ENCODE measurements at places on chromosomes 3 and 15.
A peak's percentile ranks its signal among the peaks of the same experiment; 100 is the strongest.

GRCh38 chr15:47206358-47206978 lies 510.8 kb upstream of the SEMA6D start:
- no peak for DNase-seq

GRCh38 chr3:38473229-38473628 lies 19.5 kb downstream of the ACVR2B start:
- no peak for DNase-seq

DNA sequence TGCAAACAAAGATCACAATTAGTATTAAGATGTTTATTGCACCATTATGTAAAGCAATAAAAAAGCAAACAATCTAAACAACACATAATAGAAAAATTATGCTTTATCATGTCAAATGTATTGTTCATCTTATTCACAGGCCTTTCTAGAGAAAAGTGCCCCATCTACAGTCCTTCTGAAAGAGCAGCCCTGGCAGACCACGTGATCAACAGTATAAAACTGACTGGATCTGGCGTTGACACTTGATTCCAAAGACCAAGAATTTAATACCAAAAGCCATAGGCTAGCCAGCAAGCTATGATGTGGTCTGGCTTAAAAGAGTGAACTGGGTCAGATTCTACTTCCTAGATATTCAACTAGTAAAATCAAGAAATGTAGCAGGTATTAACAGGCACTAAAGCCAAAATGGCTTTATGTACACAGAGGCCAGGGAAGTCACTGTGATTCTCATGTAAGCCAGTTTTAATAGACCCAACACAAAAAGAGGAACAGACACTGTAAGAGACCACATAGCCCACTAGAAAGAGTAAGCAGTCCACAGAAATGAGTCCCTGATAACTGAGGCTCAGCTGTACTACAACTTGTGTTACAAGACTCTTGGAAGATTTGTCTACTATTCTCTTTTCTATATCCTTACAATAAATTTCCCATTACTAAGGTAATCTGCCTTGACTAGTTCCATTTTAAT lies 32.5 kb downstream of the DMXL2 start:
- no peak for DNase-seq

DNA sequence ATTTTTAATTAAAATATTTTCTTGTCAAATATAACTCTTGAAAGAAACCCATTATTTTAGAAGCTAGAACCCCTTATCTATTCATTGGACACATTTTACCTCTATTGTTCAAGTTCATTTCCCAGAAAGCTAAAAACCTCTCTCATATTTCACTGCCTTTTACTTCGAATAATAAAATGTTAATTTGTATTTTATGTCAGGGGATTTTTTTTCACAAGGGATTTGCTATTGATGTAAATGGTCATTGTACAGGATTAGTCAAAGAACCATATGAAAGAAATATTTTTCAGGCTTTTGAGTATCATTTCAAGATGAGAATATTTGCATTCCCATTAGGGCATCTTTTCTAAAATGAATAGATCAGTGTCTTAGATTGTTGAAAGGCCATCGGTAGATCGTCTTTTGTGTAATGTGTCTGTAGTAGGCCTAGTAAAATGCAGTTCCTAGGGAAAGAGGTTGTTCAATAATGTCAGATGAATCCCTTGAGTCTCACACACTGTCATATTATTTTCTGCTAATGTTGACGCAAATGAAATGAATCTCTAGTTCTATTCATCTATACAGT lies 114.5 kb downstream of the ROBO1 start:
- no peak for DNase-seq

- DNase-seq: peak; percentile 80
Measured at GRCh38 chr3:14452740-14453710, 50.6 kb downstream of the SLC6A6 start.

- no peak for DNase-seq
Measured at GRCh38 chr3:136545664-136546268, 206.4 kb downstream of the STAG1 start.

- DNase-seq: no peak
Measured at GRCh38 chr3:43317461-43318316, 31.3 kb downstream of the SNRK start.

DNA sequence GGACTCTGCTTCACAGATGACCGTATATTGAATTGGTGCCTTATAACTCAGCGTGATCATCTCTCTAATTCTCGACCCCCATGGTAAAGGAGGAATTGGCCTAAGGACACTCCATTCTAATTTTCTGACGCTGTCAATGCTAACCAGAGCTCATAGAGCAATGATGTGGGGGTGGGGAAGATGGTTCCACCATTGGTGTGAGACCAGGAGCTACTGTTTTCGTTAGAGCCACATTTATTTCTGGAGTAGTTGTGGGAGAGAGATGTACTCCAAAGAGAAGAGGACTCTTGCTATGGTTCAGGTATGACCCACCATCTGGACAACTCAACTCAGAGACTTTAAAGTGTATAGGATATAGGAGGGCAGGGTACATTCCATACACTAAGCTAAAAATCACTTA lies 16.3 kb downstream of the ZBTB38 start:
- DNase-seq: no peak
